Calu3 (cell line): ENCODE measurements at places on chromosomes 3 and 15. TPM values are rescaled to one million over a fixed set of nuclear protein-coding genes. Genes with fewer than 3 reads are reported as not detected.

Gene UCN2
- total RNA-seq: 0.34 and 0.94 TPM in 2 replicates

GRCh38 chr3:123767564-123768292 lies 116.4 kb downstream of the MYLK start:
- no peak for DNase-seq

Gene TM4SF4
- 257 and 881 TPM in 2 replicates for total RNA-seq

- no peak for DNase-seq
These were observed 5.4 kb downstream of the CRABP1 start for GRCh38 chr15:78345396-78346125.

Gene PIF1
- 33.9 and 51.5 TPM in 2 replicates for total RNA-seq

Gene FAM81A
- 16.0 TPM in 2 replicates for total RNA-seq

Gene KNG1
- not detected in 2 replicates for total RNA-seq
